HL-60 (cell line): ENCODE measurements at places on chromosomes 7 and 10.
A peak's percentile ranks its signal among the peaks of the same experiment; 100 is the strongest.

GRCh38 chr7:133858311-133858710 lies 268.8 kb upstream of the LRGUK start:
- DNase-seq, result no peak

DNA sequence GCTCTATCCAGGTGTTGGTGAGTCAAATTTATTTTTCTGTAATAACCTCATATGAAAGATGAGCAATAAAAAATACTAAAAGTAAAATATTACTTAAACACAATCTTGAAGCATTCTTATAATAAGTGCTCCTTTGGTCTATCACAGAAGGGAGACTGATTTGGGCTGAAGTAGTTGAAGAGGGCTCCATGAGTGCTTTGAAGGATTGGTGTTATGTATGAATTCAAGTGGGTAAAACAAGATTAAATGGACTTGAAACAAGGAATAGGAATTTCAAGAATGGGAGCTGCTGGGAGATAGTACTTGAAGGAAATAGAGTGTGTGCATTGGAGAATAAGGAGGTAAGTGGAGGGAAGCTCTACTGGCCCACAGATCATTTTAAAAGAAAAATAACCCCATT lies 7.3 kb upstream of the OR2A2 start:
- DNase-seq, result no peak

DNA sequence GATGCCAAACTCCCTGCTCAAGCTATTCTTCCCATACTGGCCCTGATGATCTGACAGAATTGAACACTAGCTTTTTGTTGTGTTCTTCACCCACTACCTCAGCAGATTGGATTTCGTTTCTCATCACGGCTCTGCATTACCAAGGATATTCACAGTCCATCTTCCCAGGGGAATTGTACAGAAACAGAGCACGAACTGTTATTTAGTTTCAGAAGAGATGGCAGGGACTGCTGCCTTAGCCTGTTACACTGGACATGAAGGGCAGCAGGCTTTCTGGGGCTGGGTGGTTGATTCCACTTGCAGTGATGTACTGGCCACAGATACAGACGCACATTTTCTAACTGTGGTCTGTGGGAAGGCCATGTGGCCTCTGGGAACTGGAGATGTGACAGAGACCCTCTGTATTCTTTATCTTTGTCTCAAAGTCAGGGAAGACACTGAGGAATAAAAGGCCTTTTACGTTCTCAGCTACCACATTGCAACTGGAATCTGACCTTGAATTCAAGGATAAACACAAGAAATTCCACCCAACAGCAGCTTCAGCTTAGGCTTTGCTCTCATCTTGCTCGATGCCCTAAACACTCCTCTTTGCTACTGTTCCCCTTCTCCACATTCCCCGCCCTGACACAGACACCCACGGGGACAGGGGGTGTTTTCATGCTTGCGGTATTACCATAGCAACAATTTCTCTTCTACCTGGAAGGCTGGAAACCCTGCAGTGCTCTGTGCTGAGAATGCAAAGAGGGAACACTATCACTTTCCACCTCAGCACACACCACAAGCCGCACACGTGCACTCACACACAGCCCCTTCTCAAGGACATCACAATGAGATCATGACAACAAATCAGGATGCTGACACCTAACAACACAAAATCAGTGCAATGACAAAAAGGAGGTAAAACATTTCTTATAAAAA lies 81.7 kb downstream of the RNF216 start:
- no peak for DNase-seq

DNA sequence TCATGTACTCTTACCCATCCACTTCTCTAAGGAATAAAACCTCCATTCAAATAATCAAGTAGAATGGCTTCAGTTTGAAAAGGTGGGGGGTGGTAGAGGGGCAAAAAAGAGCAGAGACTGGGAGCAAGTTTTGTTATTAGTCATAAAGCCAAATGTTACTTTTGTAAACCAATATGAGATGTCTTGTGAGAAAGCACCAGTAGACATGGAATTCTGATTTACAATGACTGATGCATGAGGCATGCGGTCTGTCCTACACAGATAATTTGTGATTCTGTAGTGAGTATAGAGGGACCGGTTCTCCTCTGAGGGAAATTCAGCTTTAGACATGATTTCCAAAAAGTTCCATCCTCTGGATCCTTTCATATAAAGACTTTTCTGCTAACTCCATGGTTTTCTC lies 12.9 kb upstream of the ABCA13 start:
- no peak for DNase-seq

GRCh38 chr7:148787571-148788295 lies 89.0 kb downstream of the CUL1 start:
- DNase-seq, result no peak

- peak; percentile 38 for DNase-seq
Observed at GRCh38 chr7:148535217-148535616, 55.3 kb upstream of the C7orf33 start.

GRCh38 chr7:26081638-26082037 lies 70.4 kb upstream of the NFE2L3 start:
- no peak for DNase-seq

DNA sequence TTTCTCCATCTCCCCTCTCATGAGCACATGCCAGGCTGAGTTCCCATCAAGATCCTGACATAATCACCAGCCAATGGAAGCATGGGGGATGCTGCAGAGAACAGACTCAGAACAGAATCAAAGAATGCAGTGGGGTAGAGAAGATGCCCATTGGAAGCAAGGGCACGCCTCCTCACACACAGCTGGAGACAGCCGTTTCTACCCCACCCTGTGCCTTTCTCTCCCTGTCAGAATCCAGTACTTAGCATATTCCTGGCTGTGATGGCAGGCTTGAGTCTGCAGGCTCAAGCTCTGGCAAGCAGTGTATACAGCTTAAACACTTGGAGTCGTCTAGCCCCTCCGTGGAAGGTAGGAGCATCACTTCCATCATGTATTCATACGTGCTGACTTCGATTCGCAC lies 867.9 kb downstream of the NRG3 start:
- DNase-seq, result no peak

- no peak for DNase-seq
Observed at GRCh38 chr7:91436655-91437054, 172.4 kb downstream of the FZD1 start.

- no peak for DNase-seq
Observed at GRCh38 chr10:103417601-103418000, 21.2 kb downstream of the PDCD11 start.

- DNase-seq, result no peak
Observed at GRCh38 chr10:97149079-97149531, 36.7 kb downstream of the SLIT1 start.

DNA sequence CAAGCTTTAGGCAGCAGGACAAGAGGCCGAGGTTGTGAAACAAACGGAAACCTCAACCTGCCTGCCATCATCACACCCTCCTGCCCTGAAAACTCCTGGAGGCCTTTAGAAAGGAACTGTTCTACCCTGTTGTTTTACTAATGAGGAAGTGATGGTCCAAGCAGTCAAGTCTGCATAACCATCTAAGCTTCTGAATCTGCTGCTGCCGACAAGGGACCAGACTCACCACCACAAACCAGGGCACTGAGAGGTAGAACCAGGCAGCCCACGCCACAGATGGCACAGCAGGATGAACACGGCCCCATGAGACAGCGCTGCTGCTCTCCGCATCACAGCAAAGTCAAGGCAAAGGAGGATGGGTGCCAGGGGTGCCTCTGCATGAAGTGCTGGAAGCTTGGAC lies 209.4 kb downstream of the CELF2 start:
- peak; percentile 46 for DNase-seq

- DNase-seq, result no peak
Observed at GRCh38 chr7:111647881-111648280, 85.6 kb upstream of the IMMP2L start.
